GF-D8 (cell line): ENCODE measurements at places on chromosomes 5 and 9.

GRCh38 chr9:93954434-93955061 lies 607 bp downstream of the BARX1 start:
- no peak for DNase-seq

DNA sequence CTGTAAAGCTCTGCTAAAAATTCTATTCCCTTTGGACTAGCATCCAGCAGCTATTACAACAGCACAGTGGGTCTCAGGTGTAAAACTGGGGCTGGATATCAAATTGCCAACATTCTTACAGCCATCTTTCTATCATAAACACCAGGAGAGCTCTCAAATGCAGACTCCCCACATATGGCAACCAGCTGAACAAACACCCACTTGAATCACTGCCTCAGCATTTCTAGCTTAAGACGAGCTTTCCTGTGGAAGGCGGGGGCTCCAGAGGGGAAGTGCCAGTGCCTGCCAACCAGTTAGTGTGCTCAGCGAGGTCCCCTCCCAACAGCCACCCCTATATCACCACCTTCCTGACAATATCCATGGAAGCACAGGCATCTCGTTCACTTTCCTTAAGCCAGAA lies 62.2 kb downstream of the IPPK start:
- DNase-seq: no peak

- DNase-seq: no peak
Measured at GRCh38 chr5:160361624-160362228, 8.7 kb downstream of the C1QTNF2 start.

DNA sequence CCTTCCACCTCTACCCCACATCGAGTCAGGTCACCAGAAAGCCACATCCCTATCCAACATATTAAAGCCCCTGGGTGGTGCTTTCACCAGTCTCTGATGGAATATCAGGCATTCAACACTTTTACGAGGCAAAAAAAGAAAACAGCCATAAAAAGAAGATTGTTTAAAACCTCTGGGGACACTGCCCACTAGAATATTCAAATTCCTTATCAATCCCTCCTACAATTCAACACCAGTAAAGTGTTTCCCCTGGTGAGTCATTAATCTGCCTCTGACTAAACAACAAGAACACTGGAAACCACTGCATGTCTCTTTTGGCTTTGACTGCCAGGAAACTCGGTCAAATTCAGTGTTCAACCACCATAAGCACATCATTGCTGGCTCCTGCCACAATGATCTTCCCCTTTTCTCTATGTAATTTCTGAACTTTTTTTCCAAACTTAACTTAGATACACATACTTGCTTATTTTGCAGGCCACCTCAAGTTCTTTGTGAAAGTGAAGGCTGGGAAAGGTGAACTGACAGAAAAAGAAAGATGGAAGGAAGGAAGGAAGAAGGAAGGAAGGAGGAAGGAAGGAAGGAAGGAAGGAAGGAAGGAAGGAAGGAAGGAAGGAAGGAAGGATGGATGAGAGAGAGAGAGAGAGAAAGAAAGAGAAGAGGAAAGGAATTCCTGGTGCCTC lies 105.3 kb downstream of the PAX5 start:
- DNase-seq: no peak

- no peak for DNase-seq
Measured at GRCh38 chr9:90919883-90920282, 118.3 kb downstream of the SYK start.

- no peak for DNase-seq
Measured at GRCh38 chr9:128905964-128906363, 14.8 kb upstream of the PHYHD1 start.

- no peak for DNase-seq
Measured at GRCh38 chr9:124355039-124355940, 60.0 kb downstream of the PSMB7 start.

GRCh38 chr5:53087171-53087570 lies 22.4 kb downstream of the MOCS2 start:
- no peak for DNase-seq

DNA sequence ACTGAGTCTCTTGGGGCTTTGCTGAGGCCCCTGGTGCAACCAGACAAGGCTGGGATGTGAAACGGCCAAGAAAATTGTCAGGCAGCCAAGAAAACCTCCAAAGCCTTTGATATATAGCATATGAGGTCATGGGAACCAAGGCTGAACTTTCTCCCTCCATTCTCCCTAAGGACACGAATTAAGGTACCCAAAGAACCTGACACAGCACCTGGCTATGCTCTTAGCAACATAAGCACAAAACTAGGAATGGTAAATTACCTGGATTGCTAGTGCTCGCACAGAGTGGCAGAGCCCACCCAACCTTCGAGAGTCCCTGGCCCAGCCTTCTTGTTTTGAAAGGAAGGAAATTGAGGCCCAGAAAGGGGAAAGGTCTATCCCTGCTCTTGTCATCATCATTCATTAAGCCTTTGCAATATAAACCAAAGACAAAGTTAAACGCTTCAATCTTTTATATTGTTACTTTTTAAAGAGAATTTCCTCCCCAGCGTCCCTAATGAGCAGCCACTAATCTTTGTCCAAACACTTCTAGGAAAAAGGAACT lies 220.0 kb upstream of the NR4A3 start:
- DNase-seq: no peak

DNA sequence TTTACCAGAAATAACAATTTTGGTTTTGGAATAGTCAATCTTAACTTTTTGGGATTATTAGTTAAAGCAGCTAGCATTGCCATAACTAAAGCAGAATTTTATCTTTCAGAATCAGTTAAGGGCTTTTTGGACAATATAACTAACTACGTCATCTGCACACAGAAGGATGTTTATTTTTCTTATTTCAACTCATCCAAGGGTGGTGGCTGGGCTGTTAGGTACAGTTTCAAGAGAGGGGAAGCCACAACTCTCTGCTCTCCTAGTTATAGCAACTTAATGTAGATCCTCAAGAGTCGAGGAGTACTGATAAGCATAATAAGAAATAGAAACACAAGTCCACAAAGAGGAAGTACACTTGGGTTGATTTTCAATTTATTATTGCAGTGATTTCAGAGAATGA lies 65.6 kb downstream of the ANKRD55 start:
- no peak for DNase-seq

- no peak for DNase-seq
Measured at GRCh38 chr5:22908586-22908985, 55.4 kb upstream of the CDH12 start.
